Fibroblast of skin of left quadriceps (primary cell): ENCODE measurements at places on chromosomes 5 and 9.

DNA sequence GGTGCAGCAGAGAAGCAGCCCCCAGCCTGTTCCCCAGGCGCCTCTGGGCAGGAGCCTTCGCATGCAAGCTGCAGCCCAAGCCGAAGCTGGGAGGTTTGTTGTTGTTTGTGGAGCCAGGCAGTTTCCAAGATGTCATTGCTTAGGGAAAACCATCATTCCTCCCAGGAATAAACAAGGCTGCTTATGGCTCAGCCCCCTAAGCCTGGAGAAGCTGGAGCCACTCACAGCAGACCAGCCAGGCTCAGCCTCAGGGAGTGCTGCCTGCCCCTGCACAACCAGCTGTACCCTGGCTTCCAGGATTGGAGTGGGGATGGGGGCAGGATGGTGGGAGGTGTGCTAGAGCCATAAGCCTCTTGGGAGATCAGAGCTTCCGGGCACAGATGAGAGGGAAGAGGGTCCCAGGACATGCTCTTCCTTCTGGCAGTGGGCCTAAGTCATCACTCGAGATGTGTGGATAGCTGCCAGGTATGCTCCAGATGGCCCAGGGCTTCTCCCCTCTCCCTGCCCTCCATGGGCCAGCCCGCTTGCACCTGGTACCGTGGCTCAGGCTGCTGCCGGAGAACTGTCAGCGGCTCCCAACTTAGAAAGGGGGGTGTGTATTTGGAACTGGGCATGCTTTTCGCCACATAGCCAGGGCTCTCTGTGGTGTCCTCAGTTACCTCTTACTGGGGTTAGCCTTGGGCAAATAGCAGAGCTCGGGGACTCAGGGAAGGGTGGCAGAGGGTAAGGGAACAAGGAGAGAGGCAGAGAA is 105.2 kb downstream of the RGS3 start:
- no peak for DNase-seq

GRCh38 chr9:6676254-6676921 is 30.9 kb upstream of the GLDC start:
- no peak for DNase-seq

DNA sequence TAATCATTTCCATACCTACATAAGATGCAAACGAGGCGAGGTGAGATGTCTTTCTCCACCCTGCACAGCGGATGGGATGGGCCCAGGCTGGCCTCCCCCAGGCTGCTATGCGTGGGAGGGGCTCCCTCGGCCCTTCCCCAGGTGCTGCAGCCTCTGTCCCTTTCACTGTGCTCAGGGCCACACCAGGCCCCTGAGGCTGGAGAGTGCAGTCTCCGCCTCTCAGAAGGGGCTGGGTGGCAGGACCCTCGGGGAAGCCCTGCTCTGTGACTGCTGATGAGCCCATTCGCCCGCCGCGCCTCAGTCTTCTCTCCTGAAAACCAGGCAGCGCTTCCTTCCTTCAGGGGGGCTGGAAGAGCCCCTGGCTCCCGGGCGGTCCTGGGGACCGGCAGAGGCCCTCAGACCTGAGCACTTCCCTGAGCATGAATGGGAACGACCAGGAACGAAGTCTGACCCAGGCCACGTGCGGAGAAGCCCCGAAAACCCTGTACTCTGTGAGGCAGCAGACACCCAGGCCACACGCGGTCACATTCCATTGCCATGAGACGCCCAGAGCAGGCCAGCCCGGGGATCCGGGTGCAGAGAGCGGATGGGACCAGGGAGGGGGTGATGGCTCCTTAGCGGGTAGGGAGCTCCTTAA is 21.9 kb upstream of the NOTCH1 start:
- peak; percentile 70 for DNase-seq

GRCh38 chr5:134141331-134142050 is 27.0 kb downstream of the TCF7 start:
- no peak for DNase-seq

DNA sequence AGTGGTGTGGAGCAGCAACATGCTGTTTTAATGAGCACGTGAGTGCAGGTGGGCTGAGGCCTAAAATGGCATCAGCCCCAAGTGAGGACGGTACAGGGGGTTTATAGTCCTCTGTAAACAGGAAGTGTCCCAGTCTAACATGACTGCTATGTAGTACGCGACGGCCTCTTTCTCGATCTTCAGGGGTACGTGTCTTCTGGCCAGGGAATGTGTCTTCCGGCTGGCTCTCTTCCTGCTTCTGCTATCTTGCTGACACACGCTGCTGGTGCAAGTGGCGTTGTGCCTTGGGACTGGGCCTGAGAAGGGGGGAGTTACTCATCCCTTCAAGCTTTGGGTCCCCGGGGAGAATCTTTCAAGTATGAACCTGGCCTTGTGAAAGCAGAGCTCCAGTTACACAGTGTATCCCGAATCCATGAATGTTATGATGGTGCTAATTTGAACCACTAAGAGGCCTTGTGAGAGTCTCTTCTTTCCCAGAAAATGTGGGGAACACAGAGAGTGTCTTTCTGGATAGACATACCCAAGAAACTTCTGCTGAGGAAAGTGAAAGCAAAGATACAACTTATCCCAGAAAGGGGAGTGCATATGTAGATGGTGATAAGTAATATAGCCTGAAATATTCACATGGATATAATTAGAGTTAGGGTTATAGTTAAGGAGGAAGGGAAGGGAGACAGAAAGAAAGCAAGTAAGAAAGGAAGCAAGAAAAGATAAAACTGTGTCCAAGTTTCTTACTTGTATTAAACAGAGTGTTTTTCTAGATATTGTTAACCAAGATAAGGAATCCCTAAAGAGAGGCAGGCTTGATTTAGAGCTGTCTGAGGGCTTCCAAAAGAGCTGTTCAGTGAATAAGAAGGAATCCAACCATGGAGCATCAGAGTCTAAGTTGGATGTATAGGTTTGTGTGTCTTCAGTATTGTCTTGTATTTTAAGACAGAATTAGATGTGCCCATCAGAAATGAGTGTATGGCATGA is 35.5 kb upstream of the ANXA2R start:
- peak; percentile 29 for DNase-seq

DNA sequence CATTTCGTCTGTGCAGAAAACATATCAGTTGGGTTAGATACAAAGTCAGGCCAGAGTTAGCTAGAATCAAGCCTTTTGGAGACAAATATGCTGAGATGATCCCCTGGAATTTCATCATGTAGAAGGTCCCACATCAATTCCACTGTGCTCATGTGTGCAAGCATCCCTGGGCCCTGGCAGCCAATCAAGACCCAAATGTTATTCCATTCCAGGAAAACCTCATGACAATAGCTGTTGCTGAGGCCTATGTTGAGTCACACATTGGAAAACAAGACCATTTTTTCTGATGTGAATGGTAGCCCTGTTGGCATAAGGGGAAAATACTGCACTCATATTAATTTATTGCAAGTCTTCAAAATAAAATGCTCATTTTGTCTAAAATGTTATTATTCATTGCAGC is 11.5 kb downstream of the SPOCK1 start:
- peak; percentile 80 for DNase-seq
